ENCODE measurements at places on chromosomes 16 and 17.
A peak's percentile ranks its signal among the peaks of the same experiment; 100 is the strongest.

DNA sequence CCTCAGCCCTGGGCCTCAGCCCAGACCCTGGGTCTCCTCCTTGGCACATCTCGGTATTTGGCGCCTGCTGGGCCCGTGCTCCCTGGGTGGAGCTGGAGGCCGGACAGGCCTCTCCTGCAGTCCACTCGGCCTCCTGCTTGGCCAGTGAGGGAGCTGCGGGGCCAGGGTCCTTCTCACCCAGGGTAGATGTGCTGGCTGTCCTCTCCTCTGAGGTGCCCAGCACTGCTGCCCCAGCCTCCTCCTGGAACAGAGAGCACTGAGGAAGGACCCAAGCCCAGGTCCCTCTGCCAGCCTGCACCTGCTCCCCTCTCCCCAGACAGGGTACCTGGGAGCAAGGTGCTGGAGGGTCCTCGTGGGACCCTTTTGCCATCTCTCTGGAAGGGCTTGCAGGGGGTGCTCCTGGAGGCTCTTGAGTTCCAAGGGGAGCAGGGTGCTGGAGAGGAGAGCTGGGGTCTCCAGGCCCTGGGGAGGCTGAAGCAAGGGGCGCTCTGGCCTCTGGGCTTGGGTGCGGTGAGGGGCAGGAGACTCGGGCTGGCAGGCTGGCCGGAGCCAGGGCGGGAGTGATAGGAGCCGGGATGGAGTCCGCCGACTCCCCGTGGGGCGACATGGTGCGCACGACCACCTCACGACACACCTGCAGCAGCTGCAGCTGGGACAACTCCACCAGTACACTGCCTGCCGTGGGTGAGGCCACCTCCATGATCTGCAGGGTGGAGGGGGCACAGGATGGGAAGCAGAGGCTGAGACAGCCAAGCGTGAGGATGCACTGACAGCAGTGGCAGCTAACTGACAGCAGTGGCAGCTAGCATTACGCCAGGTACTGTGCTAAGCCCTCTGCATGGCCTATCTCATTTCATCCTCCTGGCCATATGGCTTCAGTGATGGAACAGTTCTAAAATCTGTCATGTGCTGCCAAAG, 17.8 kb downstream of the TSPOAP1 start:
- DNase-seq: no peak

GRCh38 chr17:52170963-52171572, 12.6 kb upstream of the CA10 start:
- DNase-seq: no peak

DNA sequence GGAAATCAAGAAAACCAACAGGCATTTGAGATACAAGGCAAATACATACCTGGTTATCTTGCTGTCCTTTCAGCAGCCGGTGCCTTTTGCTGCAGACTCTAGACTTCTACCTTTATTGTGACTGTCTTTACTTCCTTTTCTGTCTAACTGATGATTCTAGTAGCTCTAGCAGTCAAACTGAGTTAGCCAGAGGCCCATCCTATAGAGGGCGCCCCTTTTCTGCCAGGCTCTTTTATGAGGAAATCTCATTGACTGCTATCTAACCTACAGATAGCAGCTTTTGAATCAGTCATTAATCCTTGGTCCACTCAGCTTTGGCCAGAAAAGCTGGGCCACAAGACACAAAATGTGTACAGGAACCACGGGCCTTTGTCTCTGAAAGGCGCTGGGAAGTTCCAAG, 87.5 kb upstream of the WSB1 start:
- peak; percentile 62 for DNase-seq

GRCh38 chr17:72715906-72716572, 376.4 kb downstream of the SLC39A11 start:
- DNase-seq: no peak

- no peak for DNase-seq
Observed at GRCh38 chr16:28879261-28879840, 1.1 kb downstream of the ATP2A1 start.

DNA sequence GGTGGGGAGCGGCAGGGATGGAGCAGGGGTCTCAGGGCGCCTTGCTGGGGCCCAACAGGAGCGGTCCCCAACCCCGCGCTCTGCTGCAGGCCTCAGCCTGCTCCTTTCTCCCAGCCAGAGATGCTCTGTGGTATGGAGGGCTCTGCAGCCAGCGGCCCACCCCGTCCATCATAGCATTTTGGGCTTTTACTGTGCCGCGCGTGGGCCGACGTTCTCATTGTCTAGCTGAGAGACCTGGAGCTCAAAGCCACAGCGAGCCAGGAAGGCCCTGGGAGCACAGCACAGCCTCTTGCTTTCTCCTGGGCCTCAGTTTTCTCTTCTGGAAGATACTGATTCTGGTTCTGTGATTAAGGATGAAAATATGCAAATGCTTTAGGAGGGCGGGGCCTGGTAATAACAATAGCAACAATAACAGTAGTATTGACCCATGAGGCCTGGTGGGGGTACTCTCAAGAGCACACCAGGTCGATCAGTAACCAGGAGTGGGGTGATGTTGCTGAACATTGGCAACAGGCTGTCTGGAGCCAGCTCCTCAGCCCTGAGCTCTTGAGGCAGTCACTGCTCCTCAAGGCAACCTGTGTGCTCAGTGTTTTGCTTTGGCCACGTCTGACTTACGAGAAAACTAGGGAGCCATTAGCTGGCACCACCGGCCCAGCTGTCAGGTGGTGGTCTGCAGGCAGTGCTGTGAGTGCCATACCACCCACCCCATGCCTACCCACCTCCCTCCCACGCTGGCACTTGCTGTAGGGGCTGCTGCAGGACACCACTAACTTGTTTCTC, 1.1 kb upstream of the RASD1 start:
- DNase-seq: no peak

DNA sequence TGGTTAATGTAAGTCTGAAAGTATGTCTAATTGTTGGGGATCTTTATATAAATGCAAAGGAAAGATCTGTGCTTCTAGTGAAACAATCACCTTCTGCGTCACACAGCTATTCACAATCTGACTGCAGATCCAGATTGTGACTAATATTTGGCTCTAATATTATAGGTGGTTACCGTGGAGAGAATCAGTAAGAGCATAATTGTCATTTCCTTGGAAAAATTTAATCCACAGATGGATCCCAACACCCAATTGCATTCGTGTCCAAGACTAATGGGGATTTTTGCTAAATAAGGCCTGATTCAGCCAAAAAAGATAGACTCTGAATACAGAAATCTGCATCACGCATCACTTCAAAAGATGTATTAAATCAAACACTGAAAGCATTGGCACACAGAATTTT, 2.7 kb upstream of the KCNJ2 start:
- DNase-seq: no peak

DNA sequence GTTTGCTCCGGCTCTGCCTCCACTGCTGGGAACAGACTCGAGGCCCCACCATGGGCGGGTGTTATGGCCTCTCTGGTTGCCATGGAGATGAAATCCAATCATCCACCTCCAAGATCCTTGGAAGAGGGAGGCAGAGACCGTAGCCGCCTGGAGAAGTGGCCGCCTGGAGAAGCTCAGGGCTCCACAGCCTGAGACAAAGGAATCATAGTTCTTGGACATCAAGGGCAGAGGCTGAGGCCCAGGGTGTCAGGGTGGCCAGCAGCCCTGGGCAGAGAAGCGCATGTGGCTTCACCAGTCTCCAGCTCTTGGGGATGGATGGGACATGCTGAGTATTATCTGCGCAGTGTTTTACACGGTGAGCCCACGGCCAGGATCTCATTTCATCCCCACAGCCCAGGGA, 36.2 kb downstream of the ABR start:
- no peak for DNase-seq

DNA sequence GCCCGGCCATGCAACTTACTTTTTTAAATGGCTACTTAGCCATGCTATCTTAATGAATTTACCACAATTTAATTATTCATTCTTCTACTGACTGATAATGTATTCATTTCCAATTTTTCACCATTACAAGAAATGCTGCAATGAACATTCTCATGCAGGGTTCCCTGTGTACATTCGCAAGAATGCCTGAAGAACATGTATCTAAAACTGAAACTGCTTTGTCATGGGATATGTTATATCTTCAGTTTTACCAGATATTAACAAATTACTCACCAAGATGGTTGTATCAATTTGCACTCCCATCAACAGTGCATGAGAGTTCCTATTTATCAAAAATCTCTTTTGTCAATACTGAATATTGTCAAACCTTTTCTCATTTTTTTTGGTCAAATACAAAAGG, 100.8 kb downstream of the SLC39A11 start:
- DNase-seq: no peak

- no peak for DNase-seq
Observed at GRCh38 chr17:70780031-70780430, 610.7 kb downstream of the KCNJ2 start.

DNA sequence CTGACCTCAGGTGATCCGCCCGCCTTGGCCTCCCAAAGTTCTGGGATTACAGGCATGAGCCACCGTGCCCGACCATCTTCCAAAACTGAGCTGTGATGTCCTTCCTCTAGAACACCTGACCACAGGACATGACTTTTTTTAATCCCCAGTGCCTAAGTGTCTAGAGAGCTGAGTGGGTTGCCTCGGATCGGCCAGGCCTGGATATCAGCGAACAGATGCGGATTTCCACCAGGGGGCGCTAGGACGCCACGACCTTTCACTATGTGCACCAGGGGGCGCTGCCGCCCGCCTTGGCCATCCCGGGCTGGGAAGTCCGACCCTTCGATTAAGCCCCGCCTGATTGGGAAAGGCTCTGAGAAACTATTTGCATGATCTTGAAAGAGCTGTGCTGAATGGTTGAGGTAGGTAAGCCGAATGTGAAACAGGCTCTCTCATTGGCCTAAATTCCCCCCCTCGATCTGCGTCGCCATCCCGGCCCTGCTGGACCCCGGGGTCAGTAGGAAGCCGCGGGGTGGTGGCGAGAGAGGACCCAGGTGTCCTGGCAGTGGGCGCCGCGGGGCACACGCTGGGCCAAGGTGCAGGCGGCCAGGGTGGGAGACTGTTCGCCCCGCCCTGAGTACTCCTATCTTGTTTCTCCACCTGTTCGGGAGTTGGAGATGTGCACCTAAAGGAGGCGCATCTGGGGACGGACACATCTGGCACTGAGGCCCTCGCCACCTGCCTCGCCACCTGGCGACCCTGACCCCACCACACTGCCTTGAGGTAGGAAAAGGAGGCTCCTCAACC, at the start of gene ACBD4:
Gene ACBD4 (plus strand): TSS at position 496 of the 786 bp plus-strand sequence. CDS start 458 bp downstream, outside the sequence.
- peak; percentile 98 for DNase-seq

DNA sequence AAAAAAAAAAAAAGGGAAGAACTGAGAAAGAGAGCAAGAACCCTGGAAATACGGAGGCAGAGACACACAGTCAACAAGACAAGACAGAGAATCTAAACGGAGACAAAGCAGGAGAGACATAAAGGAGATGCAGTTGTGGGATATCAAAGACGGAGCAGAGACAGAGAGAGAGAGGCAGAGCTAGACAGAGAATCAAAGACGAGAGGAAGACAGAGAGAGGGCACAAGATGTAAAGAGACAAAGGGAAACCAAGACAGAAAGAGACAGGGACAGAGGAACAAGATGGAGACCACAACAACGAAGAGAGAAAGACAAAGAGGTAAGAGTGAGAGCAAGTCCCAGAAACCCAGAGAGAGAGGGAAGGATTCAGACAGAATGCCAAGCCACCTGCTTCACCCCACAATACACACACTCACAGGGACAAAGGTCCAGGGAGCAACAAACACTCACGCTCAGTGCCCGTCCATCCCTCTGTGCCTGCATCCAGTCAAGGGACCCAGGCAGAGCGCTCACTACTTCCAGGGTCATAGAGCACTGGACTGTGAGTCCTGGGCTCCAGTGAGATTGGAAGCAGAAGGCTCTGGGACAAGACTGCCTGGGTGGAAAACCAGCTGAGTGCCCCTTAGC, 88.9 kb downstream of the C16orf78 start:
- DNase-seq: no peak

DNA sequence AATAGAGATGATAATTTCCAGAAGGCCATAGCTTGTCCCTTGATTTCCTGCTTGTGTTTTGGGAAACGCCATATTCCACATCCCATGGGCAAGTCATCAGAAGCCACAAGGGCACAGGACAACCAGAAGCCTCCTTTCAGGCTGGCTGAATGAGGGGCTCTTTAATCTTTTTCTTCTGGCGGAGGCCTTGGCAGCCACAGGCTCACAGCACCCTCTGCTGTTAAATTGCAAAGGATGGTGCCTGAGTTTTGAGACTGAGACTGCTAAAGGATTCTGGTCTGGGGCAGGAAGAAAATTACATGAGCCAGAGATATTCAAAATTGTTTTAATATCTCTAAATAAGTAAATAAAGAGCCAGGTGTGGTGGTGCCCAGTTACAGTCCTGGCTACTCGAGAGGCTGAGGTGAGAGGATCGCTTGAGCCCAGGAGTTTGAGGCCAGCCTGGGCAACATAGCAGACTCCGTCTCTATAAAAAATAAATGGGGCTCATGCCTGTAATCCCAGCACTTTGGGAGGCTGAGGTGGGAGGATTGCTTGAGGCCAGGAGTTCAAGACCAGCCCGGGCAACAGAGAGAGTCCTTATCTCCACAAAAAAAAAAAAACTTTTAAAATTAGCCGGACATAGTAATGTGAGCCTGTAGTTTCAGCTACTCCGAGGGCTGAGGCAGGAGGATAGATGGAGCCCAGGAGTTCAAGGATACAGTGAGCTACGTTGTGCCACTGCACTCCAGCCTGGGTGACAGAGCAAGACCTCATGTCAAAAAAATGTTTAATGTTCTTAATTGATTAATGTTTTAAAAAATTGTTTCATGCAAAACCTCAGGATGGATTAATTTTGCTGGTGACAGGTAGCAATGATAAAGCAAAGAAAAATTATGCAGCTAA, 26.3 kb downstream of the AARSD1 start:
- peak; percentile 46 for DNase-seq

Measured in inflammatory macrophage (primary cell).